ENCODE measurements at places on chromosomes 16 and 17. TPM values are rescaled to one million over a fixed set of nuclear protein-coding genes. Genes with fewer than 3 reads are reported as not detected.
A peak's percentile ranks its signal among the peaks of the same experiment; 100 is the strongest.

DNA sequence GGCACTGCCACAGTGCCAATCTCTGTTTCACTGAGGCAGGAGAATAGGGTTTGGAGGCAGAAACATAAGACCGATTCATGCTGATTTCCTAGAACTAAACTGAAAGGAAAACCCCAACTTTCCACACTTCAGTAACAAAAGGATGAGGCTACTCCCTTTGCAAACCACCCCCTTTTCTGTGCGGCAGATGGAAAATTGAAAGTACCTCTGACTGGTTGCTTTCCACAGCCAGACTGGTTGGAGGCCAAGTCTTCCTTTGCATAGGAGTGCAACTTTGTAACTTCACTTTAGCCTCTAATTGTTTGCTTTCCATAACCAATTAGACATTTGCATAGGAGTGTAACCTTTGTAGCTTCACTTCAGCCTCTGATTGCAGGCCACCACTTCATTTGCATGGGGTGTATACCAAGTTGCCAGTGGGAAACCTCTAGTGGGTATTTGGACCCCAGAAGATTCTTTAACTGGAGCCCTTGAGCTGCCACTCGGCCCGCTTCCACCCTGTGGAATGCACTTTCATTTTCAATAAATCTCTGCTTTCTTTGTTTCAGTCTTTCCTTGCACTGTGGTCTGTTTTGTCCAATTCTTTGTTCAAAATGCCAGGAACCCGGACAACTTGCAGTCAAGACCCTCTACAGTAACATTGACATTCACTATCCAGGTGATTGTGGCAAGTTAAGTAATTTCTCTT lies 252.0 kb downstream of the UTP18 start:
- no peak for DNase-seq

ASGR1 gene
- not detected for total RNA-seq

DNA sequence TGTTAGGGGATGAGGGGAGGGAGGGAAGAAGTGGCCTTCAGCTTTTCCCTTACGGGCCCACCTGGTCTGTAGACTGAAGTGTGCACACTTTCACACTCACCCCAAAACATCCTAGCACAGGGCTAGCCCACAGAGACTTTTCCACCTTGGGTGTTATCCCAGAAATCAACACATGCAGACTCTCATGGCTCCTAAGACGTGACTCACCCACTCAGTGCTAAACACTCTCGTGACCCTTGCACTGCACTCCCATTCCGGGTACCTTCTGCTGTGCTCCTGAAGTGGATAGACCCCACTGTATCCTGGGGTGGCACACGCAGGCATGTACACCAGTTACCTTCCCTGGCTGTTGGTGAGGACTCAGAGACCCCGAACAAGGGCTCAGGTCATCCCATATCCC lies 23.0 kb upstream of the ABCC3 start:
- no peak for DNase-seq

RUNDC3A gene
- 0.12 TPM for total RNA-seq

DNA sequence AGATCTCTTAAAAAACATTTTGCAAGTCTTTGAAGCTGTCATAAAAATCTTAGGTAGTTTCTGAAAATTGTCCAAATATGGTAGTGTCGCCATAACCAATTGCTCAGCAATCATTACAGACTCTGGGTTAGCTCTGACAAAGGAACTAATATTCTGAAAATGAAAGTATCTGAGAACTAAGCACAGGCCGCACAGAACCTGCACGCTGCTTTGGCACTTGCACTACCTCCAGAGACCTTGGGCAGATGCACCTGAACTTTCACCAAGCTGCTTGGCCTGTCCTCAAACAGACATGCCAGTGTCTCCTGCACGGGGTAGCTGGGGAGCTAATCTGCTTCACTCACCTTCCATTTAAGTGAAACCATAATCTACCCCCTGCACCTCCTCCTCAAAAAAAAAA lies 317.0 kb downstream of the MAF start:
- no peak for DNase-seq

KRT32 gene
- 0.05 TPM for total RNA-seq

VAMP2 gene
- total RNA-seq = 4.4 TPM

GRCh38 chr17:58308985-58309917 lies 19.3 kb downstream of the TSPOAP1 start:
- no peak for DNase-seq

ABCC3 gene
- 13.3 TPM for total RNA-seq

- no peak for DNase-seq
Measured at GRCh38 chr17:79572136-79572925, 38.5 kb downstream of the RBFOX3 start.

DNA sequence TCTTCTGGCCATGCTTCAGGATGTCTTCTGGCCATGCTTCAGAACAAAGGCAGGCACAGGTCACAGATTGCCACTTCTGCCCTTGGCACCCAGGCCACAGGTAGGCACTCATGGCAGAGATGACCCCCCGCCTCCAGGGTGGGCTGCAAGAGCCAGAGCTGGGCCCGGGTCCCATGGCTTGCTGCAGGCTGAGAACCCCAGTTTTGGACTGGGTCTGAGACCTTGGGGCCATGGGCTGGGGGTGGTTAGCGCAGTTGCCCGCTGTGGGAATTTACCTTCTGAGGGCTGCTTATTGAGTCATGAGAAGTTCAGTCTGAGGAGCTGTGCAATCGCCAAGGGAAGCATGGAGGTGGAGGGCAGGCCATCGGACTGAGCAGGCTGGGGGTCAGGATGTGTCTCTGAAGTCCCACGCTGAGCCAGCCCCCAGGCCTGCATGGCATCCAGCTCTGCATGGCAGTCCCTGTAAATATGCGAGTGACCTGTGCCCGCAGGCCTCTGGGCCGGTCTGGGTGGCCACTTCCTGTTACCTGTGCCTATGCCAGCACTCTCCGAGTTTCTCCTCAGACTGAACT lies 1.7 kb downstream of the ANKRD13B start:
- no peak for DNase-seq

DNA sequence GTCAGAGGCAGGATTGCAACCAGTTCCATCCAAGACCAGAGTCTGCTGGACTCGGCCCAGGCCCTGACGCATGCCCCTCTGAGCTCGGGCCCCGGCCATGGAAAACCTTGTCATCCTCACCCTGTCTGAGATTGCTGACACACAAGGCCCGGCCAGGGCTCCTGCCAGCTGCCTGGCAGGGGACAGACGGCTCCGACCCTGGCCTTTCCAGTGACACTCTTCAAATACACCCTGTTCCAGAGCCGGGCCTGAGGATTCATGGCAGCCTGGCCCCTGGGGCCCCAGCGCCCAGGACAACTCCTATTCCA lies 3.2 kb upstream of the PABPN1L start:
- peak; percentile 34 for DNase-seq

All from M059J (cell line).